ENCODE measurements at places on chromosomes 1 and 21.

DNA sequence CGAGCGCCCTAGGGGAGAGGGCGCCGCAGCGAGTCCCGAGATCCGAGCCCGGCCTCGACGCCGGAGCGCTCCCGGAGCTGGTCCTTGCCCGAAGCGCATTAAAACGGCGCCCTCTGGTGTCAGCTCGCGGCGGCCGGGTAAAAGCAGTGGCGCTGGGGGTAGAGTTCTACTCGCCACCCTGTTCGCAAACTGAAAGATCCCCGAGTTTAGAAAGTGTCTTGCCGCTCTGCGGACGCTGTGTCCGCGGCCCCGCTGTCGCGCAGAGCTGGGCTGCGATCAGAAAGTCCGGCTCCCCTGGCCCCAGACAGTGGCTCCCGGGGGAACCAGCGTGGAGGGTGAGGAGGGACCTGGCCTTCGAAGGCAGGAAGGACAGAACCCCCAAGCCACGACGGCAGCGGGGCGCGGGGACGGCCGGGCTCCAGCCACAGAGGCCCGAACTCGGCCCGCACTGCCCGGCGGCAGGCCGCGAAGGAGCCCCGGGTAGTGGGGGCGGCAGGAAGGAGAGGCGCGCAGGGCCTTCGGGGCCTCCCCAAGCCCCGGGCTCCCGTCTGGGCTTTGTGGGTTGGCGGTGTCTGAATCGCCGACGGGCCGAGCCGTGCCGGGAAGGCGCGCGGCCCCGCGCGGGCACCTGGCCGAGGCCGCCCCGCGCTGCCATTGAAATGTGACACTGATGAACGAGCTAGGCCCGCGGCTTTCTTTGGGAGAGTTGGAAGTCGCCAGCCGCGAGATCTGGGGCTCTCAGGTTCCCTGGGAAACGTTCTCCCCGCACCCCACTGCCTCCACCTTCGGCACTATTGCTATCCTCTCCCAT is 39.1 kb upstream of the NFIA start:
- peak; percentile 95 for DNase-seq

- no peak for DNase-seq
These were observed 37.5 kb upstream of the HHAT start for GRCh38 chr1:210291081-210291764.

DNA sequence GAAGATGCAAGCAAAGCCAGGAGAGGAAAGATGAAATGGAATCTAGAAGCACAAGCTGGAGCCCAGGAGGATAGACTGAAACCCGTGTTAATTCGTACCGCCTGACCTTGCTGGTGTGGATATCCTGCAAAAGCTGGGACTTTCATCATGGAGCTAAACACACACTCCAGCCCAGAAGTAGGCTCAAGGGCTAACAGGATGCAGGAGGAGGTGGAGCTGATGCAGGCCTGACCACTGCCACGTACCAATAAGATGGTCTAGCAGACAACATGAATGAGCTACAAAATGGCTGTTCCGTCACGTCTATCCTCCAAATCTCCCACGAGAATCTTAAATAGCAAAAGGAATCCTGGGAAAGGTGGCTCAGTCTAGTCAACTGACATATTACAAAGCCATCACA is 270.3 kb downstream of the SDCCAG8 start:
- no peak for DNase-seq

DNA sequence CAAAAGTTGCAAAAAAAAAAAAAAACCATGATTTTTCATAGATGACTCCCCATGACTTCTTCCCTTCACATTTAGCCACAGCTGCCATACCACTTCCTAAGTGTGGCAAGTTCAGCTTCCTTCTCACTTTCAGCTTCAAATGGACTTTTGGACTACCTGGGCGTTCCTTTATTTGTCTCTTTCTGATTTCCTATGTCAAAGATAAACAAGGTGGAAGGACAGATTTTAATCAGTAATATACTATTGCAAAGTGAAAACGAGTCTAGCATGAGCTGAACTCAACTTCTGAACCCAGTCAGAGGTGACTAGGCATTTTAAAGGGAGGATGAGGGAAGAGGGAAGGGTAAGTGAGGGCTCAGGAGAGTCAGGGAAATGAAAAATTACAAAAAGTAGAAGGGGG is 14.4 kb upstream of the SCCPDH start:
- no peak for DNase-seq

- no peak for DNase-seq
These were observed 38.3 kb downstream of the LRRN2 start for GRCh38 chr1:204647114-204647804.

DNA sequence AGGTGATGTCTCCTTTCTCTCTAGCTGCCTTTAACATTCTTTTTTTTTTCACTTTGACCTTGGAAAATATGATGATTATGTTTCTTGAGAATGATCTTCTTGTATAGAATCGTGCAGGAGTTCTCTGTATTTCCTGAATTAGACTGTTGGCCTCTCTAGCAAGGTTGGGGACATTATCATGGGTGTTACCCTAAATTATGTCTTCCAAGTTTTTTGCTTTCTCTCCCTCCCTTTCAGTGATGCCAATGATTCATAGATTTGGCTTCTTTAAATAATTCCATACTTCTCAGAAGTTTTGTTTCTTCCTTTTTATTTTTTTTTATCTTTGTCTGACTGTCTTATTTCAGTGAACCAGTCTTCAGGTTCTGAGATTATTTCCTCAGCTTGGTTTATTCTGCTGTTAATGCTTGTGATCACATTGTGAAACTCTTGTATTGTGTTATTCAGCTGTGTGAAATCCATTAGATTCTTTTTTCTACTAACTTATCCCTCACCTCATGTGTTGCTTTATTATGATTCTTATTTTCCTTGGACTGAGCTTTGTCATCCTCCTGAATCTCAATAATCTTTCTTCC is 268.4 kb upstream of the NRIP1 start:
- no peak for DNase-seq

All from left ventricle myocardium superior (tissue), 1 donor.